ENCODE measurements at places on chromosomes 1 and 21. TPM values are rescaled to one million over a fixed set of nuclear protein-coding genes. Genes with fewer than 3 reads are reported as not detected.

Gene OLIG1
- total RNA-seq = not detected

Gene SYPL2
- total RNA-seq = not detected

Gene OPTC
- total RNA-seq = not detected

Gene CAP1
- total RNA-seq = 805 TPM

Gene KCNN3
- total RNA-seq = not detected

Gene HFM1
- not detected for total RNA-seq

GRCh38 chr1:95353194-95353593 is 119.2 kb downstream of the RWDD3 start:
- DNase-seq = no peak

- DNase-seq = no peak
Observed at GRCh38 chr1:18929686-18930085, 26.8 kb downstream of the IFFO2 start.

- DNase-seq = no peak
Observed at GRCh38 chr1:16122350-16122881, 33.5 kb downstream of the EPHA2 start.

GRCh38 chr1:85344256-85344694 is 67.8 kb upstream of the BCL10 start:
- no peak for DNase-seq

GRCh38 chr1:23567996-23568607 is 8.8 kb upstream of the ID3 start:
- DNase-seq = no peak

GRCh38 chr1:76269155-76269554 is 194.6 kb downstream of the ST6GALNAC3 start:
- DNase-seq = peak; percentile 34

GRCh38 chr1:42732126-42732680 is 7.8 kb downstream of the CLDN19 start:
- no peak for DNase-seq

DNA sequence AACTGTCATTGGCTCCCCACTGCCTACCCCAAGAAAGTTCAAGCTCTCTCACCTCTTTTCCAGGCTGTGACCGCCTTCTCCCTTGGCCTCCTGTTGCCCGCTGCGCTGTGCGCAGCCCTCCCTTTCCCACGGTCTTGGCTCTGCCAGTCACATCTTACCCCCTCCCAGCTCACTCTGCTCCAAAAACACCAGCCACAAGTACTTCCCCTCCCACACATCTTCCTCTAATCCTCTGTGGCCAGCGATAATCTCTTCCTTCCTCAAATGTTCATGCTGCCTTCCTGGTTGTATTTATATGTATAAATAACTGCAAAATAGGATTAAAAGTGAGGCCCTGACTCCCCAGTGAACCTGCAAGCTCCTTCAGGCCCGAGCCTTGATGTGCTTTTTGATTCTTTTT is 81.8 kb downstream of the AJAP1 start:
- no peak for DNase-seq

GRCh38 chr1:96361961-96362360 is 359.6 kb upstream of the PTBP2 start:
- no peak for DNase-seq

GRCh38 chr1:110668549-110668948 is 6.2 kb downstream of the KCNA3 start:
- DNase-seq = no peak

DNA sequence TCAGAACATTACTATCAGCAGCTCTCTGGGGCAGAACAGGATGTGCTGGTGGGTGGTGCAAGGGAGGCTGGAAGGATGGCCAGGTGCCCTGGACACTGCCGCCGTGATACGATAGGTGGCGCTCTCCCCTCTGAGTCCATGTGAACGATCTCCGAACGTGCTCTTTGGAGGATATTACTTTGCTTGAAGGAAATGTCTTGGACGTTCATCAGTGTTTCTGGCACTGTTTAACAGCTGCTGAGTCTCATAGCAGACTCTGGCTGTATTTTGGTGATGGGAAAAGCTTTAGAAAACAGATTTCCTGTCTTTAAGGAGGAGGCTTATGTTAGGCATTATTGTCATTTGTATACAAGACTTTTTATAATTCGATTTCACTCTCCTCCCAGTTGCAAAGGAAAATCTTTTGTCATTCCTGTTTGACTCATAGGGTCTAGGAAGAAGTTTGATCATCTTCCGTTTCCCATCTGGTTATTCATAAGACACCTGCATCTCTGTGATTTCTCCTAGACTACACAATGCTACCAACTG is 386.2 kb upstream of the ADGRL2 start:
- peak; percentile 21 for DNase-seq

DNA sequence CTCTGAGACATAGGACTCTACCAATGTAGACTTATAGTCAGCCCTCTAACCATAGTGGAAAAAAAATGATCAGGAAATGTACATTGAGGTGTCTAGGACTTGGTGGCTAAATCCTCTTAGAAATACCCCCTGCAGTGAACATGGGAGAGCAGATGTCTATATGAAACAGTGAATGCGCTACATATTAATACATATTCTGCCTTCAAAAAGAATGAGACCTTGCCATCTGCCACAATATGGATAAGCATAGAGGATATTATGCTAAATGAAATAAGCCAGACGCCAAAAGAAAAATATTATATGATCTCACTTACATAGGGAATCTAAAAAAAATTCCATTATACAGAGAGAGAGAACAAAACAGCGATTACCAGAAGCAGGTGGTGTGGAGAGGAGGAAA is 66.6 kb upstream of the HAO2 start:
- no peak for DNase-seq

DNA sequence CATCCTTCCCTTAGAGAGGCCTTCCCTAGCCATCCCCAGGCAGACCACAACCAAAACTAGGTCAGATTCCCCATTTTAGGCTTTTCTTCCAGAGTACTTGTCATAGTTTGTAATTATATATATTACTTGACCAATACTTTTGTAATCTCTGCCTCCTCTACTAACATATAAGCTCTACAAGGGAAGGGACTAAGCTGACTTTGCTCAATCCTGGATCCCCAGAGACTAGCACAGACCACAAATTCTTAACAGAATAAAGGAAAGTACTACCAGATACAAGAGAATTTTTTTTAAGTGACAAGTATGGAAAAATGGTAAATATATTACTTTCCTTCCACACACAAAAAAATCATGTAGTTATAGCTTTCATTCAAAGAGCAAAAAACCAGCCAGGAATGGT is 2.0 kb downstream of the ZMYM6 start:
- no peak for DNase-seq

Measured in activated CD8-positive, alpha-beta T cell treated with anti-CD3 and anti-CD28 coated beads, Interleukin-2, amount 10 ng/mL, durations not matched to agents 7 days and 5 days (primary cell).